ENCODE measurements at places on chromosomes 3 and 15.
A peak's percentile ranks its signal among the peaks of the same experiment; 100 is the strongest.

GRCh38 chr3:37489355-37489754 is 315.0 kb upstream of the LRRFIP2 start:
- DNase-seq, result no peak

- DNase-seq, result no peak
Measured at GRCh38 chr3:190582667-190583066, 68.8 kb downstream of the IL1RAP start.

DNA sequence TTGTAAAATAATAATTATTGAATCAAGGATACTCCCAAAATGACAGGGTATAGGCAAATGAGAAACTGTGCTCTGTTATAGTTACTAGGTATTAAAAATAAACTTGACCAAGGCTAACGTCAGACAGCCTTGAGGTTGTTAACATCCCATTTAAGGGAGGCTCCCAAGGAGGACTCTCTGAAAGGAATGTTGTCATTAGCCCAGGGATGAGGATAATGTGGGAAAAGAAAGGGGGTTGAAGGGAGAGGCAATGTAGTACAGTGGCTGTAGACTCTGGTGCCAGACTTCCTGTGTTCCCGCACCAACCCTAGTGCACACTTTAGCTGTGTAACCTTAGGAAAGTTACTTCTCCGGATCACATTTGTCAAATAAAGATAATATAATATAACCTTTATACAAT is 47.0 kb upstream of the RARB start:
- no peak for DNase-seq

DNA sequence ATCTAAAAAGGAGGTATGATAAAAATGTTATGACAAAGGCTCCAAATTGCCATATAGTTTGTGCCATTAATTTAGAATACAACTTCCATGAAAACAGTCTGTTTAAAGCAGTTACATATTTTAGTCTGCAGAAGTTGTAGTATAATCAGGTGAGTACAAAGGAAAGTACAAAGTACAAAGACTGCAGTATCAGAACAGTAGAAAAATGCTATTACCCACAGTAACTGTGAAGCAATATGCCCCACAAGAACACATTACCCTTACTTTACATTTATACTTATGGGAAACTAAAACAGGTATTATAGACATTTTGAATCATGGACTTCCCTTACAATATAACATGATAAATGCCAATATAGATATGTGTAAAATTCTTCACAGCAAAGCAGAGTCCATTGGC is 398.5 kb downstream of the ERC2 start:
- no peak for DNase-seq

DNA sequence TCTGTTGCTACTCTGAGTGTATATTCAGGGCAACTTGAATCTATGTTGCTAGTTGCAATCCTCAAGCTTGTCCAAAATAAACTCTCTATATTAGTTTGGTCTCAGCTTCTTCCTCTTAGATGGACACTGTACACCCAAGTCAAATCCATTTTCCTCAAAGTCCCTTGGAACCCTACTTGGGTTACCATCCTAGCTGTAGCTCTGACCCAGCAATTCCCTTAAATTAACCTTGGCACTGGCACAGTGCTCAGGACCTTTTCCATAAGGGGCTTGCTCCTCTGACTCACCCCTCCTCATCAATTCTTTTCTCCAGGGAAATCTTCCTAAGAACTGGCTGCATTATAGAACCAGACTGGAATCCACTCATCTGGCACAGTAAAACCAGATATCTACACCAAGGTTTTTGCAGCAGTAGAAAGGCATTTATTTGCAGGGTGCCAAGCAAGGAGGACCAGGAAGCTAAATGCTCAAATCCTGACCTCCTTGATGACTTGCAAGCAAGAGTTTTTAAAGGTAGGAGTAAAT is 44.9 kb upstream of the B3GALNT1 start:
- no peak for DNase-seq

- DNase-seq, result no peak
Measured at GRCh38 chr3:42019953-42020260, 58.0 kb upstream of the ULK4 start.

- DNase-seq, result no peak
Measured at GRCh38 chr3:67706934-67707333, 52.5 kb upstream of the SUCLG2 start.

DNA sequence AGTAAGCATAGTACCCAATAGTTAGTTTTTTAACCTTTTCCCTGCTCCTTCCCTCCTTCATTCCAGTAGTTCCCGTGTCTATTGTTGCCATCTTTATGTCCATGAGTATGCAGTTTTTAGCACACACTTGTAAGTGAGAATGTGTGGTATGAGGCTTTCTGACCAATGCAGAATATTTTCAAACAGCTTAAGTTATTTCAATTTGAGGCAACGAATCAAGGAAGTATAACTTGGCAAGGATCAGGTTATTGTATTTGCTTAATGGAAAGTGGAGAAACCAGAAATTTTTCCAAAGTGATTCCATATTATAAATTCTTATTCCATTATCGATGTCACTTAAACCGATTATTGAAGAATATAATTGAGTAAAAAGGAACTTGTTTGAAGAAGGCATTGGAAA is 954.8 kb downstream of the GBE1 start:
- DNase-seq, result no peak

GRCh38 chr3:53744351-53744750 is 101.9 kb downstream of the CHDH start:
- no peak for DNase-seq

DNA sequence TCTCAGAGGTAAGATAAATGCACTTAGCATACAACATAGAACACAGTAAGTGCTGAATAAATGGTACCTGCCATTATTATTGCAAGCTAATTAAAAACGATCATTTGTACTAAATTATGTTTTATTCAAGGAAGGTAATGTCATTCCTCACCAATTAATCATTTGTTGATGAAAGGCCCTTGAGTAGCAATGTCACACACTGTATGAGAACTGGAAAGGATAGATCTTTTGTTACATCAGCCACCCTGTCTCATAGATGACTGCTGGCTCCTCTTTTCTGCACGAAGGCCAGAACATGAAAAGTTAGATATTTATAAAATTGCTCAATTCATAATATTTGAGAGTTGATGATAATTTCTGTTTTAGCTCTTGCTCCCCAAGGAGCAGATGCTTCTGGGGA is 415.4 kb downstream of the RBMS3 start:
- no peak for DNase-seq

DNA sequence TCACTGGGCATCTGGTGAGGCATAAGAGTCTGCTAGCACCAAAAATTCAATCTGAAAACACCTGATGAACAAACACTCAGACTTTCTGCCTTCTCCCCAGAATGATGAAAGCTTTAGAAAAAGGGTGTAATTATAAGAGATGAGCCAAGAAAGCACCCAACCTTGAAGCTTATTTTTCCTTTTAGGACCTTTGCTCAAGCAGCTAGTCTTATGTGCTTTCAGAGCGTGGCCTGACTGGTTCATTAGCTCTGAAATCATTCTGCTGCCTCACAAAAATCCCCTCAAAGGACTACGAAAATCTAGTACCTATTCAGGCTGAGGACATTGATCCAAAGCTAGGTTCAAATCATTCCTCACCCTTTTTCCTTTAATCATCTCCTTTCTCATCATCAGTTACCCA is 662.3 kb downstream of the MAGI1 start:
- no peak for DNase-seq

- DNase-seq, result peak; percentile 82
Measured at GRCh38 chr15:99076555-99077308, 28.1 kb upstream of the SYNM start.

DNA sequence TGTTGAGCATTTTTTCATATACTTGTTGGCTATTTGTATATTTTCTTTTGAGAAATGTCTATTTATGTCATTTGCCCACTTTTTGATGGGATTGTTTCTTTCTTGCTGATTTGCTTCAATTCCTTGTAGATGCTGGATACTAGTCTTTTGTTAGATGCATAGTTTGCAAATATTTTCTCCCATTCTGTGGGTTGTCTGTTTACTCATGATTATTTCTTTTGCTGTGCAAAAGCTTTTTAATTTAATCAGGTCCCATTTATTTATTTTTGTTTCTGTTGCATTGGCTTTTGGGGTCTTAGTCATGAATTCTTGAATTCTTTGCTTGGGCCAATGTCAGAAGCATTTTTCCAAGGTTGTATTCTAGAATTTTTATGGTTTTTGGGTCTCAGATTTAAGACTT is 251.7 kb downstream of the WNT5A start:
- peak; percentile 28 for DNase-seq

DNA sequence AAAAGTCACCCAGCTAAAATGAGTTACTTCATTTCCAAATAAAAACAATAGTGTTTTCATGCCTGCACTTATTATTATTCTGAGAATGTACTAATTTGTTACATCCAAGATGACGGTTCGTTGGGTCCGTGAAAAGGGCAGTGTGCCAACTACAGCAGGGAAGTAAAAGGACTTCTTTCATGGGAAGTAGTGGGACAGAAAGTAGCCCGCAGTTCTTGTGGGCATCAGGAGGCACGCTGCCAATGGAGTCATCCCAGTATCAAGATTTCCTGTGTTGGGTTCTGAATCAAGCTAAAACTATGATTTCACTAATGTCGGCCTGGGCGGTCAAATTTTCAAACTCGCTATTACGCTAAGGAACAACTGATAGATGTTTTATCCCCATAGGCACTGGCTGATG is 254.5 kb upstream of the SOX2 start:
- DNase-seq, result no peak

GRCh38 chr3:17092583-17092933 is 207.8 kb downstream of the PLCL2 start:
- DNase-seq, result no peak

- no peak for DNase-seq
Measured at GRCh38 chr3:102741694-102742093, 306.9 kb downstream of the ZPLD1 start.

- DNase-seq, result peak; percentile 66
Measured at GRCh38 chr3:152309535-152310307, 41.0 kb downstream of the MBNL1 start.

GRCh38 chr3:26752466-26752865 is 129.9 kb downstream of the LRRC3B start:
- DNase-seq, result no peak

DNA sequence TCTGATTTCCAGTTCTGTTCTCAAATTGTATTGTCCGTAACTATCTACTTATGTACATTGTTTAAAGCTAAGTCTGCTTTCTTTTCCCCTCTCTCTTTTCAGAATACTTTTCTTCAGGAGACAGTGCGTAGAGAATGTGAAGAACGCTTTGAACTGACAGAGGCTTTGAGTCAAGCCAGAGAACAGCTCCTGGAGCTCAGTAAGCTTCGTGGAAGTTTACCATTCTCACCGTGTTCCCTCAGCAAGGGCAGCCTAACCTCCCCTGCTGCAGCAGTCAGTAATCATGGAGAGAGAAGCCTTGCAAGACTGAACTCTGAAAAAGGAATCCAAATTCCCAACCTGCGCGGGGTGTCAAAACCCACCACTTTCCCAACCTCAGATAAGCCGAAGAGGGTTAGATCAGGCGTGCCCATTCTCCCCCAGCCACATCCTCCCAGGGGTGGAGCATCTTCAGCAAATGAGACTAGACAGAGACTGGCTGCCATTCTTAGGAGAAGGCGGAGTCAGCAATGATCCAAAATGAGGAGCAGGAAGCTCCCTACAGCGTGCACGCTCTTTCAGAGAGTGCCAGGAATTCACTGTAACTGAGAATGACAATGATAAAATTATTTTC is 114.6 kb downstream of the CCNL1 start:
- DNase-seq, result no peak

- no peak for DNase-seq
Measured at GRCh38 chr3:61925721-61926120, 364.4 kb downstream of the PTPRG start.

DNA sequence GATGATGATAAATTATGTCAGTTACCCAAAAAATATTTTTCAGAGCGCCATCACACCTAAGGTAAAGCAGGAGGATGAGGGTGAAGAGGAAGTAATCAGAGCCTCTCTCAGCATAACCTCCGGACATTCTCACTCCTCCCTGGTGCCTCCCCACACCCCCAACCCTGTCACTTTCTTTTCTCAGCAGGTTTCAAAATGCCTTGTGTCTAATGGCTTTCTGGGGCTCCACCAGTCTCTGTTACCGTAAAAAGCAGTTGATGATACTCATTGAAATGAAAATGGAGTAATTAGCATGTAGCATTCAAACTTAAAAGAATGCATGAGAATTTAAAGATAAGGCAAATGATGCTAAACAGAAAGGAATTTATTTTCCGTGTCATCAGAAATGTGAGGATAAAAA is 180.0 kb downstream of the ERC2 start:
- no peak for DNase-seq

GRCh38 chr3:157166561-157166960 is 6.6 kb upstream of the CCNL1 start:
- DNase-seq, result no peak

GRCh38 chr15:40763801-40764628 is at the start of gene GCHFR:
GCHFR (plus strand) TSS chr15:40764068; CDS start chr15:40764181, 113 bp downstream.
- peak; percentile 73 for DNase-seq

DNA sequence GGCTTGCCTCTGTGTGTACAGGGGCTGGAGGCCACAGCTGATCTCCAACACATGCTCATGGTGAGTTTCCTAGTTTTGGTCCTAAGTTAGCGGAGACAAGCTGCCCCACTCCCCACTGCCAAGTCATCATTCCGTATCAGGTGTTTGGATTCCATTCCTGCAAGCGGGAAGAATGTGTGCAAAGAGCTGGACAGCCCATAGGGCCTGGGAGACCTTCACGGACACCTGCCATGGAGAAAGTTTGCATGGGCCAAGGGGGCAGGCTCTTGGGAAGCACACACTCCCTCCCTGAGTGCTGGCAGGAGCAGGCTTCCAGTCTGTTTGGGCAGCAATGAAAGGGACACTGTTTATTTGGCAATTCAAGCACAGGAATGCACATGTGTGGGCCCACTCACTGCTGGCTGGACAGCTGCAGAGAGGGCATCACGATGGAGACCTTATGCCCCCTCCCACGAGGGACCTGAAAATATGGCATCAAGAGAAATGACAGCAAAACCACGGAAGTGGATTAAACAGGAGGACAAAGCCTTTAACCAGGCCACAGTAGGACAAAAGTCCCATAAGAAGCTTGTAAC is 149.7 kb downstream of the KLF13 start:
- no peak for DNase-seq

GRCh38 chr15:67758619-67759300 is 66.5 kb upstream of the SKOR1 start:
- DNase-seq, result no peak

DNA sequence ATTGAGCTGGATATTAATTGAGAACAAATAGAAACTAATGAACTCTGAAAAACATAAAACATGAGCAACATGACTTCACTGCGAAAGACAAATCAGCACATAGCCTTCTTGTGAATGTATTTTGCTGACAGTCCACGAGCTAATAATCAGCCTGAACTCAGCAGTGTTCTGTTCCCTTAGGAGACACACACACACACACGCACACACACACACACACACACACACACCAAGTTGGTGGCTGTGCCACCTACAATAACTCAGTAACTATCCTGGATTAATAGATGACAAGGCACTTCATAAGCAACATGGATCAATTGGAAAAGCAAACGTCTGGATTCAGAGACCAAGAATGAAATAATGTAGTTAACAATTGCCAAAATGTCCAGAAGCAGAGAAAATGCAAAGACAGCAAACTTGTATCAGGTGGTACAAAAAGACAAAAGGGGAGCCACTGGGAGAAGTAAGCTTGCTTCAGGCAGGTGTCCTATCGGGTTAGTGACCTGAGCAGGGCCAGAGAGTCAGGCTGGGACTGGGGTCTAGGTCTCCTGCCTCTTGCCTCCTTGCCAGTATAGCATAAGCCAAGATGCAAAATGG is 20.5 kb upstream of the UBE2Q2 start:
- no peak for DNase-seq

All from EL (cell line).